ENCODE measurements at places on chromosomes 6 and 20.

DNA sequence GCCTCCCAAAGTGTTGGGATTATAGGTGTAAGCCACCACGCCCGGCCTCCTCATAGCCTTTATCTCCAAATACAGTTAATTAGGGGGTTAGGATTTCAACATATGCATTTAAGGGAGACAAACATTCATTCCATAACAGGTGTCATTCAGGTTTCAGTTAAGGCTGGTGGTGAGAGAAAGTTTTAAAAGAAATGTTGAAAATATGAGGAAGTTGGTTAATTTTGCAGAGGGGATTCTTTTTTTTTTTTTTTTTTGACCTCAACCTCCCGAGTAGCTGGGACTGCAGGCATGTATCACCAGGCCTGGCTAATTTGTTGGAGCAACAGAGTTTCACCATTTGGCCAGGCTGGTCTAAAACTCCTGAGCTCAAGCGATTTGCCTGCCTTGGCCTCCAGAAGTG, 12.5 kb upstream of the EBF4 start:
- DNase-seq, result no peak

DNA sequence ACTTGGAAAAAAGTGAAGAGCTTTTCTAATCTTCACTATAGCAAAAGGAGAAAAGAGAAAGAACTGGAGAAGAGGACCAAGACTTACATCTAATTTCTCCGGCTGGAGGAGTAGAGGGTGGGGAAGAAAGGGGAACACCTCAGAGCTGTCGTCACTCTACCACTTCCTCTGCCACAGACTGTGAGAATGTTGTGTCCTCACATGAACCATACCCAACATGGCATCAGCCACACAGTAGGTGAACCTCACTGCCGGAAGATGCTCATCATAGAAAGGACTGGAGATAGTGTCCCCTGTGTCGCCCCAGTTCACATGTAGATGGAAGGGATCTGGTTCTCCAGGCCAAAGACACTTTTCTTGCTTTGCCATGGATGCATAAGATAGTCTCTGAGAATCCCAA, 604.4 kb upstream of the NOX3 start:
- DNase-seq, result no peak

DNA sequence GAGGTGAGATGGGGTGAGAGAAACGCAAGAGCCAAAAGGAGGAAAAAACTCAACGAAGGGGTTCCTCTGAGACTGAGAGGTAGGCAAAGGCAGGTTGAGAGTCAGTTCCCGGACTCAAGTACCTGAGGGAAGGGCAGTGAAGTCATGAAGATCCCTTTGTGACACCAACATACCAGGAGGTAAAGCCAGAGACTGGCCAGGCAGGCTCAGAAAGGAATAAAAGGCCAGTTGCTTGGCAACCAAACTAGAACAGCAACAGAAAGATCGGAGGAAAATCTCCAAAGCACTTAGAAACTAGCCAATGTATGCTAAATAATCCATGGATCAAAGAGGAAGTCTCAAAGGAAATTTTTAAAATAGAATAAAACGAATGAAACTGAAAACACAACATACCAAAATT, 209.8 kb upstream of the PROKR2 start:
- peak; percentile 26 for DNase-seq

DNA sequence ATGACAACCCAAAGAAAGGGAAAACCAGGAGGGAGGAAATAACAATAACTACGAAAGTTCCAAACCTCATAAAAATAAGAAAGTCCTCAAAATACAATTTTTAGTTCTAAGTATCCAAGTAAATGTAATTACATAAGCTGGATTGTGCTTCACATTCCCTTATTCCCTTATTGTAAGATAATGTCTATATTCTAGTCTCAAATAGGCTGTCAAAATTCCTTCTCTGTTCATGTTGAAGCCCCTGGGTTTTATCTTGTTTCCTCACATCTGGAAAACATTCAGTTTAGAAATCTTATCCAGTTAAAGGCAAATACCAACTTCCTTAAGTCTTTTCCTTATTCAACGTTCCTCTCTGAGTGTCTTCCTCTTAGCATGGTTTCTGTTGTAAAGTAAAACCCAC, 282.3 kb downstream of the CD109 start:
- DNase-seq, result no peak

GRCh38 chr6:72950114-72950860, 275.0 kb downstream of the KHDC1L start:
- peak; percentile 95 for DNase-seq

Data from M059J (cell line).